Naive B cell (primary cell): ENCODE measurements at places on chromosomes 3 and 15. TPM values are rescaled to one million over a fixed set of nuclear protein-coding genes. Genes with fewer than 3 reads are reported as not detected.

Gene TMCC1
- 4.8 TPM for polyA plus RNA-seq

Gene DAZL
- 1.3 TPM for polyA plus RNA-seq

Gene RTP1
- not detected for polyA plus RNA-seq

Gene MYZAP
- 11.4 TPM for polyA plus RNA-seq

Gene ZNF620
- 3.4 TPM for polyA plus RNA-seq

Gene SLC12A8
- polyA plus RNA-seq: not detected

- no peaks in the 10 kb centered on the region for H3K4me1 ChIP-seq
- no peak overlapping the region for H3K27ac ChIP-seq
- no peak overlapping the region for H3K4me3 ChIP-seq
- DNase-seq: no peak
Observed at GRCh38 chr3:142706321-142707127, 17.3 kb upstream of the TRPC1 start.

DNA sequence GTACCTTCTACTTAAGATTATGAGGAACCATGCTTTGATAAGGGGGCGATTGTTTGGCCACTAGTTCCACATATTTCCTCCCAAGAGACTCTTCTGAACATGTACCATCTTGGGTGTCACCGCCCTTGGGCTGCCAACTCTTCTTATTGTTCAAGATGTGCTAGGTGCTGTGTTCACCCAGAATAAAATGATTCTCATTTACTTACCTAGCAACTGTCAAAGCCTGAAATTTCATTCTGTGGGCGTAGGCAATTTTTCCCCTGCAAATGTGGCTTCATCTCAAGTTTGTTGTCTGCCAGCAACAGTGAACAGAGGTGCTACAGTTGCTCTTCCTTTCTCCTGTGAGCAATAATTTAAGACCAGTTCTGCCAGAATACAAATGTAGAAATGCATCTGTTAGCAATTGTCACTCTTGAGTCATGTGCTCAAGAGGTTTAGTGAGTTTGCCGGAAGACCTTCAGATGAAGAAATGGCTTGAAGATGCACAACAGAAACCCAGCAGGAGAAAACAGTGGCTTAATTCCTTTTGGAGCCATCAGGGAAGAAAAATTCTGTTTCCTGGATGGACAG, 41.3 kb upstream of the RARB start:
- no peaks in the 10 kb centered on the region for H3K27me3 ChIP-seq
- H3K4me3 ChIP-seq: no peak overlapping the region
- H3K4me1 ChIP-seq: no peaks in the 10 kb centered on the region
- H3K27ac ChIP-seq: no peak overlapping the region

DNA sequence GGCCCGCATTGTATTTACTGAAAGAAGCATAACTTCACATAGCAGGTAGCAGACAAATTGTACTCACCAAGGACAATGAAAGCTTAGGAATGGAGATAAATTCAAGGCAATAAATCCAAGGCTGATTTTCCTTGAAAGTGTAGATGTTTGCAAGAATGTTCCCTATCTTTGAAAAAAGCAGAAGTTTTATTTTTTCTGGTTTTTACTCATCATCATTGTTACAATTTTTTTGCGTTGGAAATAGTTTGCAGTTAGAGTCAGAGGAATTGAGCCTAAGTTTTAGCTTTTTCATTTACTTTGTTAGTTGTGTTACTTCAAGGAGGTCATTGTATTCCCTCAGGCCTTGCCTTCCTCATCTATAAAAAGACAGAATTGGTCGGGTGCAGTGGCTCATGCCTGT, 213.9 kb upstream of the TBL1XR1 start:
- H3K27me3 ChIP-seq: no peaks in the 10 kb centered on the region
- H3K36me3 ChIP-seq: no peaks in the 10 kb centered on the region
- H3K4me3 ChIP-seq: no peak overlapping the region

GRCh38 chr3:106629215-106629832, 747.9 kb upstream of the CCDC54 start:
- no peaks in the 10 kb centered on the region for H3K27me3 ChIP-seq
- no peak for DNase-seq
- peaks cover 2% of the 10 kb centered on the region for H3K36me3 ChIP-seq
- no peak overlapping the region for H3K4me3 ChIP-seq
- H3K4me1 ChIP-seq: peaks cover 6% of the 10 kb centered on the region

DNA sequence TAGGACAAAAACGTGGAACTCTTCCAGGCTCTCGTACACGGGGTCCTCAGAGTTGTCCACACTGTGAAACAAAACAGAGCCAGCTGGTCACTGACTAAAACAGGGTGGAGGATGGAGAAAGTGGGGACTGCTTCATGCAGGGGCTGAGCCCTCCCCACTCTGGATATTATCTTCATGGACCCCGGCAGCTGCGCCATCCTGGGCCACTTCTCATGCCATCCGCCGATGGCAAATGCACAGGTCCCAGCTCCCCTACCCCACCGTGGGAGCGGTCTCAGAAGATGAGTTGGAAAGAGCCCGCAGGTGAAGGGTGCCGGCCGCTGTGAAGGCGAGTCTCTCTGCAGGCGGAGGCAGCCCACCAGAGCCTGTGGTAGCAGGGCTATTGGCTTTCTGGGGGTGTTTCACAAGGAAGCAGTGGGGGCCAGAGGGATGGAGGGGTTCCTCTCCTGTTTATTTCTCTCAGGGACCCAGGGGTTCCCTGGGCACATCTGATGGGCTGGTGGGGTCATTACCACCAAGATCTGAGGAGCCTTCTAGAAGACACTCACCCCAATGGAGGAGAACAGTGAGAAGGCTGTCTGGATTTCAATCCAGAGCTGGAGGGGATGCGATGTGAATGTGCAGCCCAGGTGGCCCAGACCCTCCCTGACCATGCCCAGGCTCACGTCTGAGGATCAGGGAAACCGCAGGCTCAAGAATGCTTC, 177.3 kb downstream of the KLF13 start:
- H3K27me3 ChIP-seq: peaks cover 35% of the 10 kb centered on the region
- no peak for DNase-seq

- peaks cover 12% of the 10 kb centered on the region for H3K27me3 ChIP-seq
- H3K4me1 ChIP-seq: no peaks in the 10 kb centered on the region
- no peak overlapping the region for H3K4me3 ChIP-seq
- no peaks in the 10 kb centered on the region for H3K36me3 ChIP-seq
Observed at GRCh38 chr3:189340680-189341460, 169.1 kb downstream of the TPRG1 start.

- peaks cover 11% of the 10 kb centered on the region for H3K27me3 ChIP-seq
- no peak for DNase-seq
- no peaks in the 10 kb centered on the region for H3K4me1 ChIP-seq
- H3K4me3 ChIP-seq: no peak overlapping the region
Observed at GRCh38 chr3:12339701-12340480, 51.0 kb downstream of the PPARG start.
